Right ventricle myocardium superior (tissue), 1 donor: ENCODE measurements at places on chromosomes 1 and 21.

DNA sequence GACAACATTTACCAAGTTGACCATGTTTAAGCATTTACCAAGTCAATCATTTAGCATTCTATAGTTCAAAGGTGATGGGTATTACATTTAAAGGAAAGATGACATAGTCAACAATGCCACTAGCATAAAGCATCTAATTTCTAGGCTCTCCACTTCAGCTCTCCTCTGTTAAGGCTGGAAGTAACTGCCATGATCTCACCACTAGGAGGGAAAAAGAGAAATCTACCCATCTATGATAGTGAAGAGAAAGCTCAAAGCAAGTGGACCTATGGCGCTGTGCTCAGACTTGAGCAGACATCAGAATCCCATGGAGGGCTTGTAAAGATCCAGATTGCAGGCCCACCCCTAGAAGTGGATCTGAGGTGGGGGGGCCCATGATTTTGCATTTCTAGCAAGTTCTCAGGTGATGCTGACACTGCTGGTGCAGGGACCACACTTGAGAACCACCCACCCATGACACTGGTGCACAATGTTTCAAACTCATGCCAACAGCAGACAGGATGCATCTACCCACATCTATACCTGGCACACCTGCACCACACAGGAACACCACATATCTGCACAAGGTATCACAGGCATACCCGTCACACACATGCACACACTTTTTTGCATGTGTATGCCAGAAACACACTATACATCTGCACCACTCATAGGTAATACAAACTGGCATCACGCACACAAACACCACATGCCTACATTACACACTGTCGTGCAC is 392.9 kb upstream of the RUNX1 start:
- no peak for DNase-seq

GRCh38 chr1:114512595-114513280 is 1.7 kb upstream of the TRIM33 start:
- DNase-seq, result no peak

DNA sequence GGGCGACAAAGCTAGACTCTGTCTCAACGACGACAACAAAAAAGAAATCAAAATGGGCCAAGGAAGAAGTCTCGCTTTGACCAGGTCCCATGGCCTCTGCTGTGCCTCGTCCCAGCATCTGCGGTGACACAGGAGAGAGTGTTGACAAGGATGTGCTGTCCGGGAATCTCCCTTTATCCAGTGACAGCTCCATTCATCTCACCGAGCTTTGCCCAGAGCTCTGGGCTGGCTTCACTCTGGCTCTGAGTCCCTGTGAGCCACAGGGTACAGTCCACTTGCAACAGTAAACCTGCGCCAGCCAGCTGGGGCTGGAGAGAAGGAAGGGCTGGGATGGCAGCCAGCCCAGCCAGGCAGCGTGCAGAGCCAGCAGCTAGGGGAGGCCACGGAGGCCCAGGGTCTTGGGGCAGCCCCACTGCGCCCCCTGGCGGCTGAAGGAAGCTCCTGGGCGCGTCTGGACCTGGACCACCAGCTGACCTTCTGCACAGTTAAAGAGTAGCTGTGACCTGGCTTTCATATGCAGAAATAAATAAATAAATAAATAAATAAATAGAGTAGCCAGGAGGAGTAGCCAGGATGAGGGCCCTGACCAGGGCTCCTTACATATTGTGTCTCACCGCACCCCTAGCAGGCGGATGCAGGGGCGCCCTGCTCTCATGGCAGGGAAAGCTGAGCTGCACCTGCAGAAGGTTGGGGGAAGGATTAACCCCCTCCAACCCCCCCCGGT is 29.7 kb downstream of the ENO1 start:
- peak; percentile 96 for DNase-seq

GRCh38 chr1:18305182-18305795 is 175.4 kb upstream of the KLHDC7A start:
- no peak for DNase-seq

GRCh38 chr21:33208534-33208933 is 21.2 kb upstream of the IFNAR2 start:
- no peak for DNase-seq

GRCh38 chr1:235279694-235280093 is 48.3 kb downstream of the ARID4B start:
- no peak for DNase-seq

DNA sequence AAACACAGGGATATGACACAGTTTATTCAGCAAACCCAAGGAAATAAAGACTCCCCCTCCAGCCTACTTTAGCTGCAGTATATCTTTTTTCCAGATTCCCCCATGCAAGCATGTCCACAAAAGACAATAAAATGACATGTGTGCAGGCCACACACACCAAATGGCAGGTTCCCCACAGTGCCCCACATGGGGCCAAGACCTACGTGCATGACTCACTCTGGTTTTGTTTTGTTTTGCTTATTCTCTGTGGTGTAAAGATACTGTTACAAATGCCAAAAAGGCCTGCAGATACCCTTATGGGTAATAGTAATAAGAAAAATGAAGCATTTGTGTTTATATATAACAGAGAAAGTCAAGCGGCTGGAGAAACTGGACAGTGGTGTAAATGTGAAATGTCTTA is 71.6 kb downstream of the RD3 start:
- DNase-seq, result no peak

DNA sequence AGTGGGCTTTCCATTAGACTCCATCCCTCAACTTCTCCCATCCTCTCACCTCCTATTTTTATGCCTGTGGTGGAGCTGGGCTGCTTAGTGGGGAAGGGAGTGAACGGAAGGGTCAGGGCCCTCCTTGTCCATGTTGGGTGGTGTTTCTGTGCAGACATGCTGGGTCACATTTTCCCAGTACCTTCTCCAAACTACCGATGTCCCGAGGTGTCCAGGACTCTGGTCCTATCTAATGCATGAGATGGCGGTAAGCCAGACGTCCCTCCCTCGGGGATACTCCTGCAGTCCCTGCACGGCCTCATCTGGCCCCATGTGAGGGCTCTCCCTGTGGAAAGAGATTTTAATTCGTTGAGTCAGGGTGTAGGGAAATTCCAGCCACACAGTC is 61.0 kb downstream of the OBSCN start:
- DNase-seq, result peak; percentile 44

DNA sequence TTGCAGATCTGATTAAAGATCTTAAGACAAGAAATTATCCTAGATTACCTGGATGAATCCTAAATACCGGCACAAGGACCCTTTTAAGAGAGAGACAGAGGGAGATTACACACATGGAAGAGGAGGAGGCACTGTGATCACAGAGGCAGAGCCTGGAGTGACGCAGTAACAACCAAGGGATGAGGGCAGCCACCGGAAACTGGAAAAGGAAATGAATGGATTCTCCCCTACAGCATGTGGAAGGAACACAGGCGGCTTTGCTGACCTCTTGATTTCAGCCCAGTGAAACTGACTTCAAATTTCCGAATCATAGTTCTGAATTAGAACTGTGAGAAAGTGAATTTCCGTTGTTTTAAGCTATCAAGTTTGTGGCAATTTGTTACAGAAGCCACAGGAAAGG is 50.2 kb upstream of the IVNS1ABP start:
- no peak for DNase-seq

DNA sequence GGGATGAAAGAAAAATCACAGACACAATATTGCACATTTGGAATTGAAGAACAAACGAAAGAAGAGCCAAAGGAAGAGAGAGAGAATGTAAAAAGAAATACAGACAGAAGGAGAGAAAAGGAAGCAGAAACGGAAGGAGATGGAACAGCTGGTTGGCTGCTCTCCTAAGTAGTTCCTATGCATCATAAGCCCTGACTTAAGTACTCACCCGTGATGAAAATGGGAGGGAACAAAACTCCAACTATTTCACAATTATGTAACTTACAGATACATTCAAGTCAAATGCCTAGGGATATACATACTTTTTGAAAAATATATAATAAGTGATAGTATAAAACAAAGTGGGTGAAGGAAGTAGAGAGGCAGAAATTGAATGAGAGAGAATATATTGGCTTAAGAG is 88.5 kb downstream of the TTLL7 start:
- DNase-seq, result no peak

DNA sequence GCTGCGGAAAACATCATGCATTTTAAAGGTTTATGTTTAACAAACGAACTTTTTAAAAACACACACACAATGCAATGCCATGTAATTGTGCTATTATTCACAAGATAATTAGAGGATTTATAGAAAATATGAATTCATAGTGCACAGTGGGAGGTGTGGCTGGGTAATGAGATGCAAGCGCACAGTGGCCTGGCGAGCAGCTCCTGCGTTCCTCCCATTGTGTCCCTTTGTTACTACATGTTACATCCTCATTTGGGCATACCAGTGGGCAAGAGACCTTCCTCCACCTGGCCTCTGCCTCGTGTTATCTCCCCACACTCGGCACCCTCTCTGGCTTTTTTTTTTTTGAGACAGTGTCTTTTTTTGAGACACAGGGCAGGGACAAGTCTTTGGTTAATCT is 30.0 kb upstream of the TENT5B start:
- DNase-seq, result no peak

GRCh38 chr1:188220051-188220450 is 1391.3 kb downstream of the PLA2G4A start:
- DNase-seq, result no peak

- no peak for DNase-seq
These were observed 90.2 kb upstream of the RUNX1 start for GRCh38 chr21:35139382-35139715.

- no peak for DNase-seq
These were observed 84.4 kb upstream of the CXADR start for GRCh38 chr21:17428484-17428869.

- DNase-seq, result no peak
These were observed 70.7 kb downstream of the XCL2 start for GRCh38 chr1:168473126-168473525.

DNA sequence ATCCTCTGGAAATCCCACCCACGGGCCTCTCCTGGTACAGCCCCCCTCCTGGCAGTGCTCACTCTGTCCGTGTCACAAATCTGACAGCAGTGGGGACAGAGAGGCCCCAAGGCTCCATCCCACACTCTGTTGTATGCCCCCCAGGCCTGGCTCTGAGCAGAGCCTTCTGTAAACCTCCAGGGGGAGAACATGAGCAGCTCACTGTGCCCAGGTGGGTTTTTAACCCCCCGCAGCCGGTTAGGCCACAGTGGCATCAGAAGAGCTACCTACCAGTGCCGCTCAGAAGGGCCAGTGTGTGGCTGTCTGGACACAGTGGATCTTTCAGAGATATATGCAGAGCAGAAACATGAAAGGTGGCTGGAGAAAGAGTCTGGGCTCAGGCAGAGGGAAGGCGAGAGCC is 12.0 kb upstream of the GPR153 start:
- no peak for DNase-seq

DNA sequence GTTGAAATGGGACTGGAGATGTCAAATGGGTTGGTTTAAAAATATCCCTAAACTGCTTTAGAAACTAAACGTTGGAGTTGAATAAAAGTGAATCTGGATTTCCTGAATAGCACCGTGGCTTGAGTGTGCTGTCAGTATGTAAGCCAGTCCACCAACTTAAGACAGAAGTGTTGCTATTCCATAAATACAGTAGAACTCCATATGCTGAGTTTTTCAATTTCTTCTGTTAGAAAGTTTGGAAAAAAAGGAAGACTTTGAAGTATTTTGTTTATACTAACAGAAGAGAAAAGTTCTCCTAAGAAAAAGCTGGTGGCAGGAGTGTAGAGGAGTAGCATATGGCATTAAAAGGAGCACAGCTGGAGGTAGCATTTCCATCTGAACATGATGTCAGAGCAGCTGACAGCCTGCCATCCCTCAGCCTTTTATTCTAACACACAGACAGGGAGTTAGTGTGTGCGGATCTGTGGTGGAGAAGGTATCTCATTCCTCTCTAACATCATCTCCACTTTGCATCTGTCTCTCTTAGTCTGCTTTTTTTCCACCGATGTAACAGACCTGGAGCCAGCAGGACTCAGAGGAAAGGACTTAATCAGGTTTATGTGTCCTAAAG is at the start of gene ZBTB18:
ZBTB18 (plus strand) TSS at position 449 of the 610 bp plus-strand sequence; CDS start at position 598, 149 bp downstream.
- DNase-seq, result peak; percentile 52

DNA sequence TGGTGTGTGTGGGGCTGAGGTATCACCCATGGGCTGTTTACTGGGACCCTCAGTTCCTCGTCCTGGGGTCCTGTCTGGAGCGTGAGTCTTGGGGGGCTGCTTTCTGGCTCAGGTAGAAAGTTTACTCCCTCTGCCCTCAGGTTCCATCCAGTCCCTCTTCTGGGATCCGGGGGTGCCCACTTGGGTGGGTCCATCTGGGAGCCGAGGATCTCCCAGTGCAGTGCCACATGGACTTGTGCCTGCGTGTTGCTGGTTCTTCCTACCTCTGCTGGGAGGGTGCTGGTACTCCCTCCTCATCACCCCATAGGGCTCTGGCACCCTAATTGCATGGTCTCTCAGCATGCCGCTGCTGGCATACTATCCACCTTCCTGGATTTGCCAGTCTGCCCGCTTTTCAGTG is 14.0 kb downstream of the SNAP47 start:
- DNase-seq, result peak; percentile 24

DNA sequence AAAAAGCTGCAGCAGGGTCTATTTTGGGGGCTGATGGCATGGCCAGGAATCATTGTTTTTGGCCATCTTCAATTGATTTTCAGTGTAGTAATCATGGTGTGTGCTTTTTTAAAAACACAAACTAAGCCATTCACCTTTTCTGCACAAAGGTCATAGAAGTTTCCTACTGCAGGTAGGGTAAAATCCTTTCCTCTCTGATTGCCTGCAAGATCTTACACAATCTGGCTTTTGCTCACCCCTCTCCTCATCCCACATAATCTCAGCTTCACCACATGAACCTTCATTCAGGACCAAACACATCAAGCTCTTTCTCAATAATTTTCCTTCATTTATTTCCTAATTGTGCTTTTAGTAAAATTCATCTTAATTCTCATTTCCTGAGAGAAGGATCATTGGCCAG is 38.3 kb upstream of the GBP5 start:
- no peak for DNase-seq

DNA sequence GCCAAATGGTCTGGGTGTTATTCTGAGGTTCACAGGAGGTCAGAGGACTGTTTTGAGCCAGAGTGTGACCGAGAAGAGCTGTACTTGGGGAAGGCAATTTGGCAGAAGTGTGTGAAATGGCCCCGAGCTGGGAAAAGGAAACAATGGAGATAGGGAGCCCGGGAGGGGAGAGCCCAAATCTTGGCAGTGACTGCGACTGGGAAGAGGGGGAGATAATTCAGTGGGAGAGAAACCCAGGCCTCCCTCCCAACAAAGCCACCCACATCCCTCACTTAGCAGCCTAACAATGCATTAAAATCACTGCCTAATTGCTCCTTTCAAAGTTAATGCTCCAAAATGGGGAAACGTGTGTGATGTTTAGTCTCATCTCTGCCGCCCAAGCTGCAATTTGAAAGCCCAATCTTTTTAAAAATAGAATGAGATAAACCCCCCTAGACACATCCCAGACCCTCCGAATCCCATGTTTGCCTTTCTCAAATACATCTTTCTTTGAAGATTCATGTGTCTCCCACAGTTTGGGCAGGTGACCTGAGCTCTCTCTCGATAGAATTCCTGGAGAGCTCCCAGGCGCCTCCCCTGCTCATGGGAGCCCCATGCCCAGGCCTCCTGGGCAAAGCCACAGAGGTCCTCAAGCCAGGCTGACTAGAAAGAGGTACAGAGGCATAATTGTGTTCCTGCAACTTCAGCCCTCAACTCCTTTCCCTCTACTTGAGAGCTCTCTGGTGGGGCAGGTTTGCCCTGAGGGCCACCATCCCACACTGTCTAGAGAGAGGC is 17.3 kb downstream of the LRRC52 start:
- DNase-seq, result no peak

- DNase-seq, result no peak
These were observed 2.1 kb downstream of the MPL start for GRCh38 chr1:43339584-43340232.

GRCh38 chr21:42640486-42640885 is 12.9 kb upstream of the PDE9A start:
- peak; percentile 48 for DNase-seq
